NCI-H446 (cell line): ENCODE measurements at places on chromosomes 6 and 20.

GRCh38 chr6:12570461-12571030 lies 146.0 kb upstream of the PHACTR1 start:
- peak; percentile 32 for DNase-seq

GRCh38 chr6:98840996-98841513 lies 6.7 kb downstream of the POU3F2 start:
- DNase-seq: no peak

DNA sequence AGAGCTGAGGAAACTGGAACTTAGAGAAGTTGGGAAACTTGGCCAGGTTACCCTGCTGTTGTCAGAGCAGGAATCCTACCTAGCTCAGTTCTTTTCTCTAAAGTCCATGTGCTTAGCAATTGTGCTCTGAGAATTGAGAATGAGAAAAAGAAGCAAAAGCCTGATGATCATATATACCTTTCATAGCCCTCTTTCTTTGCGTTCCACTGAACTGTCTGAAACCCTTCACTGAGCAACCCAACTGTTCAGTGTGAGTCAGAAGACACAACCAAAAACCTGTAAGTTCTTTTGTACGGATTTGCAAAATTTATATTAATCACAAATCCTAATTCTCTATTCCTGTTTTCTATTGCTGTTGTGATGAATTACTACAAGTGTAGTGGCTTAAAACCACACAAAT lies 80.6 kb downstream of the PHF3 start:
- DNase-seq: no peak

DNA sequence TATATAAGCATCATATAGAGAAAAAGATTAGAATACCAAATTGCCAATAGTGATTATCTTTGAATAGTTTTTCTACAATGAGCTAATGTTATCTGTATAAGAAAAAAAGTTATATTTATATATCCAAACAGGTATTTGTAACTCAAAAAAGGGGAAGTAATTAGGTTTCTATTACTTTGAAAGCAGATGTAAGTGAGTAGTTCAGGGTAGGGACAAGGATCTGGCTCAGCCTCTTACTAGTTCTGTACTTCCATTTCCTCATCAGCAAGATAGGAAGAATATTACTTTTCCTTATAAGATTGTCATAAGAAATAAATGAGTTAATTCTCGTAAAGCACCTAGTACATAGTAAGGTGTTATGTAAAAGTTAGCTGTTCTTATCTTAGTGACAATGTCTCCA lies 32.2 kb downstream of the AHI1 start:
- no peak for DNase-seq

DNA sequence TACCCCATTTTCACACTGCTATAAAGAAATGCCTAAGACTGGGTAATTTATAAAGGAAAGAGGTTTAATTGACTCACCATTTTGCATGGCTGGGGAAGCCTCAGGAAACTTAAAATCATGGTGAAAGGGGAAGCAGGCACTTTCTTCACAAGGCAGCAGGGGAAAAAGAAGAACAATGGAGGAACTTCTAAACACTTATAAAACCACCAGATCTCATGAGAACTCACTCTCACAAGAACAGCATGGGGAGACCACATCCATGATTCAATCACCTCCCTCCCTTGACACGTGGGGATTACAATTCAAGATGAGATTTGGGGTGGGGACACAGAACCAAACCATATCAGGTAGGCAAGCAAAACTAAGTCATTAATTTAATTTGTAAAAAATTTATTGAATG lies 343.2 kb downstream of the FRK start:
- no peak for DNase-seq

DNA sequence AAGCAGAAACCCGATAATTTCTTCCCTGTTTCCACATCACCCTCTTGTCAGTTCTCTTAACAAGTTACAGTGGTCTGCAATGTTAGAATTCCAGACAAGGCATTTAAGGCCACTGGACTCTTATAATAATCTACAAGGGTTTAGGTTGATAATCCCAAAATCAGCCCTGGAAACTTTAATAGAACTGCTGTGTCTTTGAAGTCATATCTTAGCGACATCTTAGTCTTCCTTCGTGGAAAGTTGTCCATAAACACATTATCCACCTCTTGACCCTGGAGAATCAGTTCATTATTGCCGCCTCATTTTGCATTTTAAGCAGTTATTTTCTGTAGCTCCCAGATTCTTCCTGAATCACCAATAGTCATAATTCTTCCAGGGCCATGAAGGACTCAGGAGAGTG lies 108.6 kb upstream of the PLCB4 start:
- no peak for DNase-seq

GRCh38 chr6:150314230-150315188 lies 54.3 kb upstream of the IYD start:
- no peak for DNase-seq

DNA sequence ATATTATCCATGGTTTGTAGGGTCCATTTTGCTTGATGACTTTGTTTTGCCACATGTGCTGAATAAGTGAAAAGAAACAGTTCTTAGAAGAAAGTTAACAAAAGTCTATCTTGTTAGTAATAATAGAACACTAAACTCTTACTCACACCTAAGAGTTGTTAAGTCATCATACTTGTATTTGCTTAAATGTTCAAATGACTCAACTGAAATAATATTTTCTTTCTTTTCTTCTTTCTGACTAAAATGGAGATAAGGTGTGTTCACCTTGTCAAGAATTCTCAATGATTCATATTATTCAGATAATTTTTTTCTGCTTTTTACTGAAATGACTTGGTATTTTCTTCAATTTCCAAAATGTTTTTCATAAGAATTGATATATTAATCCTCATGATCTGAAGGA lies 327.2 kb downstream of the HTR1B start:
- DNase-seq: no peak

DNA sequence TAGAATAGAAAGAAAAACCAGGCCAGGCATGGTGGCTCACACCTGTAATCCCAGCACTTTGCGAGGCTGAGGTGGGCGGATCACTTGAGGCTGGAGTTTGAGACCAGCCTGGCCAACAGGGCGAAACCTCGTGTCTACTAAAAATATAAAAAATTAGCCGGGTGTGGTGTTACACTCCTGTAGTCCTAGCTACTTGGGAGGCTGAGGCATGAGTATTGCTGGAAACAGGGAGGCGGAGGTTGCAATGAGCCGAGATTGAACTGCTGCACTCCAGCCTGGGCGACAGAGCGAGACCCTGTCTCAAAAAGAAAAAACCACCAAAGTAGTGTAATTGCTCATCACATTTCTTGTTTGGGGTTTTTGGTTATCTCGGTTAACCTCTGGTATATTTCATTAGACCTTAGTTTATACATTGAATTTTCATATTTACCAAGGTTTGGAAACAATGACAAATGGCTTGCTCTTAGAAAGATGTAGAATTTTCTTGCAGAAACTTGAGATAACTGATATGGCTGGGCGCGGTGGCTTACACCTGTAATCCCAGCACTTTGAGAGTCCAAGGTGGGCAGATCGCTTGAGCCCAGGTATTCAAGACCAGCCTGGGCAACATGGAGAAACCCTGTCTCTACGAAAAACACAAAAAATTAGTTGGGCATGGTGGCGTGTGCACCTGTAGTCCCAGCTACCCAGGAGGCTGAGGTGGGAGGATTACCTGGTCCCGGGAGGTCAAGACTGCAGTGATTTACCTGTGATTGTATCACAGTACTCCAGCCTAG lies 14.2 kb downstream of the ITCH start:
- no peak for DNase-seq

DNA sequence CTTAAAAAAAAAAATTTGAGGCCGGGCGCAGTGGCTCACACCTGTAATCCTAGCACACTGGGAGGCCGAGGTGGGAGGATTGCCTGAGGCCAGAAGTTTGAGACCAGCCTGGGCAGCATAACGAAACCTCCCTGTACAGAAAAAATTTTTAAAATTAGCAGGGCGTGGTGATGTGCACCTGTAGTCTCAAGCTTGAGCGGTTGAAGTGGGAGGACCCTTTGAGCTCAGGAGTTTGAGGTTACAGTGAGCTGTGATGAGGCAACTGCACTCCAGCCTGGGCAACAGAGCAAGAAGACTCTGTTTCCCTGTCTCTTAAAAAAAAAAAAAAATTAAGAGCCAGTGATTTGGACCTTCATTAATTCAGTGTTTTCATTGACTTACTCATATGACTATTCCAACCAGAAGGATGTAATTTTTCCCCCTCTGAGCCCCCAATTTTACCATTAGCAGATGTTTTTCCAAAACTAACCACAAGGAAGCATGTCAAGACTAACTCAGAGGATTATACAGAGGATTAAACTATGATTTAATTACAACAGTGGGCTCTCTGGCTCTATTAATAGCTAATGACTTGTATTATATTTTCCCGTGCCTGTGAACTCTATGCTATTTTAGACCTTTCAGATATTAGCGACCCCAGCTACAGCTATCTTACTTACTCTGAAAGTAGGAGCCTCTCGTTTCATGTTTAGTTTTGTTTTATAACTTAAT lies 75.1 kb downstream of the ARID1B start:
- no peak for DNase-seq

GRCh38 chr6:42556462-42556861 lies 7.4 kb upstream of the UBR2 start:
- DNase-seq: no peak

DNA sequence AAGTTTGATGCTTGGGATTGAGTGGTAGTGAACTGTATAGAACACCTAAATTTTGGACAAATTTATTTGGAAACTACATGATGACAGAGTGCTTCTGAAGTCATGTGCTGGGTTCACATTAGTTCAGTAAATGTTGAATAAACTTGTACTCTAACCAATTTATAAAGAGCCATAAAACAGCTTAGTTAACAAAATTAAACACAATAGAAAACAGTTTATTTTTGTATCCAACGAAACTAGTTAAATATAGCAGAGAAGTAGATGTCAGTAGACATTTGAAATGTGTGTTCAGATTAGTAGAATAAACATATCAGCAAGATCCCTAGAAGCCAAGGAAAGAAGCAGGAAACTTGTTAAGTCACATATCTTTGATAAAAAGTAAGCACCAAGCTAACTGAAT lies 32.1 kb downstream of the SCAF8 start:
- DNase-seq: no peak

- DNase-seq: no peak
Observed at GRCh38 chr6:69913361-69913760, 47.0 kb downstream of the COL19A1 start.

DNA sequence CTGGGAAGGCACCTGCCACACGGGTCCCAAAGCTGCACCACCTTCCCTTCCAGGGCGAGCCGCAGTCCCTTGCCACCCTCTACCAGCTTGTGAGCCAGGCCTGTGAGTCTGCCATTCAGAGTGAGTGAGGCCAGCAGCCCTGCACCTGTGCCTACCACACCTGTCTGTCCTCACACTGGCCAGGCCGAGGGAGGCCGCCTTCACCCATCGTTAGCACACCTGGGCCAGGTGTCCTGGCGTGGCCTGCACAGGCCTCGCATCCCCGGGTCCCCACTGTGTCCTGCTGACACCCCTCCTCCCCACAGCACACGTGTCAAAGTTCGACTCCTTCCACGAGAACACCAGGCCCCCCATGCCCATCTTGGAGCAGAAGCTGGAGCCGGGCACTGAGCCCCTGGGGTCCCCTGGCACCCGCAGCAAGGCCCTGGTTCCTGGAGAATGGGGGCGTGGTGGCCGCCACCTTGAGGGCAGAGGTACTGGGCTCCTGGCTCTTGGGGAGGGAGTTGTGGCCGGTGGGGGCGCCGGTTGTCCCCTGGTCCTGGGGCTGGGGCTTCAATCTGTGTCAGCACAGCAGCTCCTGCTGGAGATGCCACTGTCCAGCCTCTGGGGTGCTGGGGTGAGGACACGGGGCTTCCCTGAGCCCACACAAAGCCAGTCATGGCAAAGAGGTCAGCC lies 33.0 kb downstream of the CHRNA4 start:
- DNase-seq: no peak

DNA sequence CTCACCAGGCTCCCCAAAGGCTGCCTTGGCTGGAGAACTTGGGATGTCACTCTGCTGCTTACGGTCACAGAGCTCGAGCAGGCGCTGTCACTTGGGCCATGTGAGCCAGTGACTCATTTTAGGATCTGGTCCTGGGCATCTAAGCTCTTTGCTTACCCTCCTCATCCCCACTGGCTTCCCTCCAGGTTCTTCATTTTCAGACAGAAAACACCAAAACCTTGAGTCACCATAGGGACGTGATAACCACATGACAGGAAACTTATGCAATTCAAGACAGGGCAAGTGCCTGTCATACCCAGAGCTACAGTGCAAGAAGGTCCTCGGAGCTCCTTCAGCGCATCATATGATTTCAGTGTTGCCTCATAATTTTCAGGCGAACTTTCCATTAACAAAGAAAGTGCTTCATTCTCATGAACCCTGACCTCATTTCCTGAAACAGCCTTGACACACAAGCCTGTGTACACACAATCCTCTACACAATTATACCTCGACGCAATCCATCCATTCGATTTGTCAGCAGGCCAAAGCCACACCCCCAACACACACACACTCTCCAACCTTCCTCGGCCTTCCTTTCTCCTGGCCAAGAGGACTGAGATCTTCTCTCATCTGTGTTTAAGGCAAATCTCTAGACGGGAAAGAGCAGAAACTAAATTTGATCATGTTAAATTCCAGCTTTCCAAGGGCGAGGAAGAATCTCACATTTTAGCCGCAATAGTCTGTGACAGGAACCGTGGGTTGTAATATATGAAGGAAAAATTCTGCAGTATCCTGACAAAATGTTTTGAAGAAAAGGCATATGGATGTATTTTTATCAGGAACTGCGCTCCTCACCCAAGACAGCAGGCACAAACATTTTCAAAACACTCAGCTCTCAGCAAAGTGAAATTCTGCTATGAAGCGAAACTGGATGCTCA lies 25.3 kb downstream of the TBC1D7 start:
- DNase-seq: no peak

DNA sequence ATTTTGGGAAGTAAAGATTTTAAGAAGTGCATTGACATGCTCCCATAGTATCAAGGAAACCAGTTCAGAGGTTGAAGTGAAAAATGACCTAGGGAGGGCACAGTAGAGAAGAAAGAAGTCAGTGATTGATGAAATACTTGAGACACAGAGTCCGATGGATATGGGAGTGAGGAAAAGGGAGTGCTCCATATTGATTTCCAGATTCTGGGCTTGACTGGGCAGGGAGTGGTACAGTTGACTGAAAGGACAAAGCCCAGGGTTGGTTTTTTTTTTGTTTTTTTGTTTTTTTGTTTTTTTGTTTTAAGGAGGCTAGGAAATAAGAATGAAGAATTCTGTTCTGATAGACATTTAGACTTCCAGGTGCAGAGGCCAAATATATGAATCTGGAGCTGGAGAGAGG lies 86.7 kb upstream of the RIN2 start:
- no peak for DNase-seq

GRCh38 chr6:80673367-80673766 lies 566.9 kb downstream of the BCKDHB start:
- DNase-seq: no peak
